ENCODE measurements at places on chromosomes 2 and 18. TPM values are rescaled to one million over a fixed set of nuclear protein-coding genes. Genes with fewer than 3 reads are reported as not detected.

Gene PAX3
- not detected for total RNA-seq

GRCh38 chr2:47309472-47309951 lies 93.4 kb upstream of the MSH2 start:
- no peak for DNase-seq

GRCh38 chr2:197134206-197134605 lies 176.4 kb downstream of the ANKRD44 start:
- DNase-seq = no peak

DNA sequence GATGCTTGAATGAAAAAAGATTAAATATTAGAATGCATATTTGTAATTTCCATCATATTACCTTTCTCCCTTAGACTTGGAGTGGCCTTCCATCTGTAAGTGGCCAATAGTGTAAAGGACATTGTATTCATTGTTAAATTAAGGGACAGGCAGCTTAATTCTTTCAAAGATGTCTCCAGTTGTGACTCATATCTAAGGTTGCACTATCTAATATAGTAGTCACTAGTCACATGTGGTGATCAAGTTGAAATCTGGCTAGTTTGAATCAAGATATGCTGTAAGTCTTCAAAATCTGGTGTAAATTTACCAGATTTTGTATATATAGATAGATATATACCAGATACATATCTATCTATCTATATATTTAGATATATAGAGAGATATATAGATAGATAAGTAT lies 52.4 kb upstream of the AGPS start:
- peak; percentile 30 for DNase-seq

DNA sequence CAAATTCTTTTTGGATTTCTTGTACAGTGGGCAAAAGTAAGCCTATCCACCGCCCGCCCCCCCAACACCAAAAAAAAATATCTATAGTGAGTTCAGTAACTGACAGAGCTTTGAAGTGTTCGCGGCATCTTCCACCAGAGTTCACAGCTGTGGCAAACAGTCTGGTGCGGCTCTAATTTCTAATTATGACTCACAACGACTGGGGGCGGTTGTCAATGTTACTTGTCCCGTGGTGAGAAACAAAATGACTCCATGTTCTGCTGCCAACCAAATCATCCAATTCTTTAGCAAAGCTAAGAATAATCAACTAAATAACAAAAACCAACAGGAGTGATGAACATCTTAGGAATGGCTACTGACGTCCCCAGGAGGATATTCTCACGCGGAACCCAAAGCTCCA lies 392.5 kb upstream of the SALL3 start:
- no peak for DNase-seq

DNA sequence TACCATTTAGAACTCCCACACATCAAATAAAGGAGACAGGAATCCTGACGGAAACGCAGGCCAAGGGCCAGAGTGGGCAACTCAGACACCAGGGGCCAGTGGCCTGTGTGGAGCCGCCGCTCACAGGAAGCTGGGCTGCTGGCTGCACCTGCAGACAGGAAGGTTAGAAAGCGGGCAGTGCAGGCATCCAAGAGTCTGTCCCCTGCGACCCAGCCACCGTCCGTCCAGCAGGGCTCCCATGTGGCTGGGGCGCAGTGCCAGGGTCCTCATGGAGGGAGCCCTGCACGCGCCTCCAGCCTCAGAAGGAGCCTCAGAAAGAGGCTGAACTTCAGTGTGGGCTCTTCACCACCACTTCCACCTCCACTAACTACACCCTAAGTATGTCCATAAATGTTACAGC lies 2.5 kb upstream of the ANO7 start:
- no peak for DNase-seq

DNA sequence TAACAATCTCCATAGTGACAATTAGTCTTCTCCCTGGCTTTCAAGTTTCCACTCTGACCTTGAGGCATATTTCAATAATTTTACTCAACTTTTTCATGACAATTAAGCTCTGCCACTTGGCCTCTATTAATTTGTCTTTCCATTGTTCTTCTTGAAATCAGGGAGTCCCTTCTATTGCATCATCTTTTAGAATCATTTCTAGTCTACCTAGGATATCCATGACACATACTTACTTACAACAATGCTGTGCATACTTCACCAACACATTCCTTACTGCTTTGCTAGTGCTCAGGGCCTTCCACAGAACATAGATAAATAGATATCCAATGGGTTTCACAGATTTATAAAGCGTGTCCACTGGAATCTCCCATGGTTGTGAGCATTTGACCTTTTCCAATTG lies 331.5 kb upstream of the LRP1B start:
- no peak for DNase-seq
